ENCODE measurements at places on chromosomes 1 and 21.
A peak's percentile ranks its signal among the peaks of the same experiment; 100 is the strongest.

DNA sequence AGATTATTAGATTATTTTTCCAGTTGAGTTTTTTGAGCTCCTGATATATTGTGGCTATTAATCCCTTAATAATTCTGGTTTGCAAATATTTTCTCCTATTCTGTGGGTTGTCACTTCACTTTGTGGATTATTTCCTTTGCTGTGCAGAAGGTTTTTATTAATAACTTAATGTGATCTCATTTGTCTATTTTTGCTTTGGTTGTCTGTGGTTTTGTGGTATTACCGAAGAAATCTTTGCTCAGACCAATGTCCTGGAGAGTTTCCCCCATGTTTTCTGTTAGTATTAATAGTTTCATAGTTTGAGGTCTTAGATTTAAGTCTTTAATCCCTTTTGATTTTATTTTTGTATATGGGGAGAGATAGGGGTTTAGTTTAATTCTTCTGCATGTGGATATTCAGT lies 7.1 kb upstream of the TBX19 start:
- DNase-seq = no peak

- no peak for DNase-seq
Measured at GRCh38 chr1:48773133-48773532, 3.6 kb downstream of the BEND5 start.

GRCh38 chr1:8083739-8084484 lies 57.8 kb upstream of the ERRFI1 start:
- DNase-seq = no peak

- DNase-seq = no peak
Measured at GRCh38 chr1:219927298-219927955, 930 bp downstream of the SLC30A10 start.

- no peak for DNase-seq
Measured at GRCh38 chr1:242448910-242449645, 75.4 kb downstream of the PLD5 start.

DNA sequence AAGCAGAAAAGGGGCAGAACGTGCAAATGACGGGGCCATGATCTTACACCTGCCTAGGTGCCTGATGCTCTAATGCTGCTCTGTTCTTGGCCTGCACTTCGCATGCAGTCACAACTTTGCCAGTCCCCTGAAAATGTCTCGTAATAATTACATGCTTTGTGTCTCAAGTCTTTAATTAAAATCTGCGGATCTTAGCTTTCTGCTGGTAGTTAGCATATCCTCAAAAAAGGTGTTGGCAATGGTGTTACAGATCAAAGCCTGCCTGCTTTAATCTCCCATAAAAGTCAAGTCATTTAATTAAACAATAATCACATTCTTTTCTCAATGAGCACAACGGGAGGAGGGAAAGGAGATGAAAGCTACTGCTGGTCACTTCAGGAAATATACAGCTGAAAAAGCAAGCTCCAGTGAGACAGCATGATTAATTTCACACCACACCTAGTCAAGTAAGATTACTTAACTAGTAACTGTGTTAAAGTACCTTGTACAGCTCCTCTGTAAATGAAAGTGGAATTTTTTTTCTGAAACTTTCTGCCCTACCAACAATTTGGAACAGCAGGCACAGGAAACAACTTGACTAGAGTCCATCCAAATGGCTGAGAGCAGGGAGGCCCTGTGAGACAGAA lies 45.8 kb downstream of the STX6 start:
- no peak for DNase-seq

GRCh38 chr21:15743593-15743992 lies 13.8 kb downstream of the USP25 start:
- no peak for DNase-seq

GRCh38 chr1:162065016-162065415 lies 4.5 kb upstream of the NOS1AP start:
- no peak for DNase-seq

GRCh38 chr1:219582296-219582695 lies 30.6 kb downstream of the ZC3H11B start:
- DNase-seq = no peak

DNA sequence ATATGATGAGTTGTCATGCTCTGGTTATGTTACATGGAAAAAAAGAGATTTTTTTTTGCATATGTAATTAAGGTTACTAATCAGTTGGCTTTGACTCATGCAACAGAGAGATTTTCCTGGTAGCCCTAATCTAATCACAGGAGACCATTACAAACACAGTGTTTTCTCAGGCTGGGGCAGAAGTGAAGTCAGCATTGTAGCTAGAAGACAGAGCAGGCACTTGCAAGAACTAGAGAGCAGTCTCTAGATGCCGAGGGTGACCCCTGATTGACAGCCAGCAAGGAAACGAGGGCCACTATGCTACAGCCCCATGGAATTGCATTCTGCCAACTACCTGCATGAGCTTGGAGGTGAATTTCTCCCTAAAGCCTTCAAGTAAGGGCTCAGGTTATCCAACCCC lies 151.3 kb downstream of the RUNX1 start:
- DNase-seq = no peak

- no peak for DNase-seq
Measured at GRCh38 chr1:51850420-51851223, 27.9 kb downstream of the NRDC start.

GRCh38 chr1:209577346-209577745 lies 6.2 kb upstream of the CAMK1G start:
- no peak for DNase-seq

DNA sequence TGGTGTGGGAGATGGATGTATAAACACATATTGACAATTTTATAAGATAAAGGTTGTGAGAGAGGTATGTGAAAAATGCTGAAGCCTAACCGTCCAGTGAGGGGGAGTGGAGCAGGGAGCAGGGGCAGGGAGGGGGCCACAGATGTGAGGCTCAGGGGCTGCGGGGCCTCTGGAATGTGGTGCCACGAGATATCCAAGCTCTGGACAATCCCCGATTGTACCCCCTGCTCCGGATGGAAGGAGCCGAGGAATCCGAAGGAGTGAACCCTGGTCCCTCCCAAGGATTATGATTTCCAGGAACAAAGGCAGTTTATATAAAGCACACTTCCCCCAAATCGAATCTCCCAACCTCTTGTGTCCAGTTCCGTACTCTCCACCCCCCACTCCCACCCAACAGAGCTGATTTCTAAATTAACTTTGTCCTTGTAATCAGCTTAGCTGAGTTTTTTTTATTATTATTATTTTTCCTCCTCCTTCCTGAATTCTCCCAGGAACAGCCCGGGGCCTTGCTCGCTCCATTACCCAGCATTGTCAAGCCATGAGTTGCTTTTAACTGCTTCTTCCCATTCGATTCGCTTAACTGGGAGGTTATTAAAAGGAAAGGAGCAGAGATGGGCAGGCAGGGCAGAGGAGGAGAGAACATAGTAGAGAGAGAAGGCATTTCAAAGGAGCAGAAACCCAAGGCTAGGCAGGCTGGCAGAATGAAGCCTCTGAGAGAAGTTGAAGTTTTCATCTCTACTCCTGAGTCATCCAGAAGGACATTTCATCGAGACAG lies 9.4 kb downstream of the KIRREL1 start:
- no peak for DNase-seq

GRCh38 chr1:197021716-197022115 lies 44.4 kb downstream of the CFHR5 start:
- no peak for DNase-seq

DNA sequence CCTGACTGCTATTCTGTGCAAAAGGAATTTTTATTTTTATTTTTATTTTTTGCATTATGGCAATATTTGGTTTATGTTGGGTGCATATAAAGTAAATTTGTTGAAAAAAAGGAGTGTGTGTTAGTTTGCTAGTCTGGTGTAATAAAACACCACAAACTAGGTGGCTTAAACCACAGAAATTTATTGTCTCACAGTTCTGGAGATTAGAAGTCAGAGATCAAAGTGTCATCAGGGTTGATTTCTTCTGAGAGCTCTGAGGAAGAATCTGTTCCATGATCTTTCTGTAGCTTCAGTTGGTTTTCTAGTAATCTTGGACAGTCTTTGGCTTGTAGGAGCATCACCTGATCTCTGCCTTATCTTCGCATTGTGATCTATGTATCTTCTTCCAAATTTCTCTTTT lies 6.5 kb downstream of the SLC30A7 start:
- no peak for DNase-seq

GRCh38 chr1:101357444-101357986 lies 120.7 kb downstream of the S1PR1 start:
- no peak for DNase-seq

DNA sequence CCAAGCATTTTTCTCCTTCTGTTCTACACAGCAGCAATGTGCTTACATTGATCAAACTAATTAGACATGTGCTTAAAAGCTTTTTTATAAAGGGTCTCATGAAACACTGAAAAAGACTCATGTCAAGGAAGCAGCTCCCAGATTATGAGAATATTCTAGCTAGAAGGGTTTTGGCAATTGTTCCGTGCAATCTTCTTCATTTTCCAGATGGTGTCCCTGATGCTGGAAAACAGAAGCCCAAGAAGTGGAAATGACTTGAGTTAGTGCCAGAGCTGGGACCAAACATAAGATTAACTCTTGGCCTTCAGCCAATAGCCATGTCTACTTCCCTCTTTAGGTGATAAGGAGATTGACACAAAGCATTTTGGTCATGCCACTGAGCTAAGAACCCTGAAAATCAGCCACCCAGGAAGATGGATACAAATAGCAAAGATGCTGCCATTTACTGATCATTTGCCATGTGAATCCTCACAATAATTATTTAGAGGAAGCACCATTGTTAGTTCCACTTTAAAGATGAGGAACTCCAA lies 110.8 kb downstream of the MATN1 start:
- DNase-seq = no peak

GRCh38 chr1:3697104-3697503 lies 44.8 kb downstream of the TP73 start:
- DNase-seq = no peak

DNA sequence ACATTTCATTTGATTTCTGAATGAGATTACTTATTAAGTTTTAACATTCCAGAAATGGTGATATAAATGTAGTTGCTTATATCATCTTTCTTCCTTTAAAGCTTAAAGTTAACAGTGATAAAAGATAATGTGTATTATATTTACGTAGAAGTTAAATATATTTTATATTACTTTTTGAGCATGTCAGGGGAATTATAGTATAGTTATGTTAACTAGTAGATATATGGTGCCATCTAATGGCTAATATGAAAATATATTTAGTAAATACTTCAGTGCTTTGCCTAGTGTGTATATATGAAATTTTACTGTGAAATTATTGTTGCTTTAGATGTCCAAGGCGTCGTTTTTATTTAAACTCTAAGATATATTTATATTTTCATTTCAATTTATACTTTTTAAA lies 51.5 kb downstream of the SYT14 start:
- DNase-seq = no peak

DNA sequence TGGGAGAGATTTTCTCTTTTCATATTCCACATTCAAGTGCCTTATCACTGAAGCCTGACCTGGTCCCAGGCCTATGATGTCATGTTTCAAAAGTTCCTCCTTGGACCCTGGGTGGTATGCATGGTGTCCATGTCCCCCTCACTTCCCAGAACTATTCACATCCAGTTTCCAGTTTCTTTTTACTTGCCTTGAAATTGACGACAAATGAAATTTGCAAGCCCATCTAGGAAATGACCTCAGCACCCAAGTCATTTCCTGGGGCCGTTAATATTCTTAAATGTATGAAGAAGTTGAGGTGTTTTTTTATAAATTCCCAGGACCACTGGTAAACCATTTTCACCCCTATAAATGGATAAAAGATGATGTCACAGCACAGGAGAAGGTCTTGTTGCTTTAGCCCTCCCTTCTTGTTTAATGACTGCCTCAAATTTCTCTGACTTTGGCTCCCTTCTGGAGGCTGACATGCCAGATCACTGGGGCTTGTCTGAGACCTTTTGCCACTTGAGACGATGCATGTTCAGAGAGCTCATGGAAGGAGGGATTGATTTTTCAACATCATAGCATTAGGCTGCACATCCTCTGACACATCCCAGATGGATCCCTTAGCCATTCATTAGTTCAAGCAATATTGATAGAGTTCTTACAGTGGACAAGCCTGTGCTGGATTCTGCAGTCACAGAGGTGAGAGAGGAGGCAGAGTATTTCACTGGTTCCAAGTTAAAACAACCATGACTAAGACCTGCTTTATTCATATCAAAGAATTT lies 221.3 kb downstream of the PLPP3 start:
- DNase-seq = no peak

DNA sequence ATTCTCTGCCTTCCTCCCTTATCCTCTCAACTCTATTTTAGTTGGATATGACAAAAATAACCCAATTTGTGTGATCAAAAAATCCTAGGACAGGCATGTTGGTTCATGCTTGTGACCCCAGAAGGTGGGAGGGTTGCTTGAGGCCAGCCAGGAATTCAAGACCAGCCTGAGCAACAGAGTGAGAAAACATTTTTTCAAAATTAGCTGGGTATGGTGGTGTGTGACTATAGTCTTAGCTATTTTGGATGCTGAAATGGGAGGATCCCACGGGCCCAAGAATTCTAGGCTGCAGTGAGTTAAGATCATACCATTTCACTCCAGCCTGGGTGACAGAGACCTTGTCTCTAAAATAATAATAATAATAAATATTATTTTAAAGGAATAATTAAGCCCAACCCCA lies 1383.1 kb upstream of the ADGRL2 start:
- no peak for DNase-seq

DNA sequence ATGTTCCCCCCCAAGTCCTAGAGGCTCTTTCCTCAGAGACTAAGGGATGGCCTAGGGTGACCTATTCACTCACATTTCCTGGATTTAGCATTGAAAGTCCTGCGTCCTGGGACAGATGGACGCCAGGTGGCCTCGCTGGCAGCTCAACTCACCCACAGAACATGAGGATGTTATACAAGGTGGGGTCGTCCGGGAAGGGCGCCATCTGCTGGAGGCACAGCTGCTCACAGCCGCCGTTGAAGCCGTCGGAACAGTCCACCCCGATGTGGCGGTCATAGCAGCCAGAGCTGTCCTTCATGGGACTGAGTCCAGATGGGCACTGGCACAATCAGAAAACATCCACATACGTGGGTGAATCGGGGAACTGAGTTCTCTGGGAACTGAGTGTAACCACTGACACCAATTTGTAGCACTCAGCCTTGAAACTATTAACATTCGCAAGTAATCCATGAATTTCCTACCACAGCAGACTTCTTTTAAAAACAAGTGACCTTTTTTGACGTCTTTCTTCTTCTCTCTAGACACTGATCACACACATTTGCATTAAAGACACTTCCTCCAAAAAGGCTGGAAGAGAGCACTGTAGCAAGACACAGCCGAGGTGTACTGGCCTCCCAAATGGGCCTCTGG lies 215.4 kb downstream of the ASTN1 start:
- DNase-seq = no peak

DNA sequence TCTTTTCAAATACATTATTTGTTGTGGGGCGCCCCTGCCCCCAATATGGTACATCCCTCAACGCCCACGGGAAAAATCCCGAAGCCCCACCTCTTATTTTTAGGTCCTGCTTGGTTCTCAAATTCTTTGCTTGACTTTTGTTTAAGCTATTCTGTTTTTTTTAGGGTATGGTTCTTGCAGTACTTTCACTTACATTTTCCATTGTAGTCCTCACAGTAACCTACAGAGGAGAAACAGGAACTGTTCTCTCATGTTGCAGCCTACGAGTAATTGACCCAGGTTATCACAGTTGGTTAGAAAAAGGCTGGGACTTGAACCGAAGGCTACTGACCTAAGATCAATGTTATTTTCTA lies 697 bp upstream of the C21orf91 start:
- DNase-seq = peak; percentile 29
